ENCODE measurements at places on chromosomes 16 and 17. TPM values are rescaled to one million over a fixed set of nuclear protein-coding genes. Genes with fewer than 3 reads are reported as not detected.

DNA sequence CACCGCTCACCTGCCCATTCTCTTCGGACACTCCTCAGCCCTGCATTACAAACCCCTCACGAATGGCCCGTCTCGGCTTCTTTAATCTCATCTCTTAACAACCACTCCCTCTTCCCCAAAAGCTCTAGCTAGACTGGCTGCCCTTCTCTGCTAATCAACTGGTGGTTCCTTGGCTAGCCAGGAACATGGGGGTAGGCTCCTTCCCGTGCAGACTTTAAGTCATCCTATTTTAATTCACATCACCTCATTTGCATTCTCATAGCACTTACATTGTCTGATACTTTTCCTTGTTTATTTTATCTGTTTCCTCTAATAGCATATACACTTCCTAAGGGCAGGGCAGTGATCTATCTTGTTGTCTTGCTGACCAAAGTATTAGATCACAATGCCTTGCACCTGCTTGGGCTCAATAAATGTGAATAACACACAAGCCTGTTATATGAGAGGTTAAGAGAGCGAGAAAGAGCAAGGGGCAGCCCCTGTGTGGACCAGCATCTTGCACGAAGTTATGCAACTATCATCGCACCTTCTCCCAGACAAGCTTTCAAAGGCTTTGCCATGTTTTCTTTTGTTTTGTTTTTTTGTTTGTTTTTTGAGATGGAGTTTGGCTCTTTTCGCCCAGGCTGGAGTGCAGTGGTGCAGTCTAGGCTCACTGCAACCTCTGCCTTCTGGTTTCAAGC lies 9.8 kb downstream of the TP53 start:
- no peak for DNase-seq

- no peak for DNase-seq
Observed at GRCh38 chr17:41974031-41974430, 7.4 kb downstream of the CNP start.

DNA sequence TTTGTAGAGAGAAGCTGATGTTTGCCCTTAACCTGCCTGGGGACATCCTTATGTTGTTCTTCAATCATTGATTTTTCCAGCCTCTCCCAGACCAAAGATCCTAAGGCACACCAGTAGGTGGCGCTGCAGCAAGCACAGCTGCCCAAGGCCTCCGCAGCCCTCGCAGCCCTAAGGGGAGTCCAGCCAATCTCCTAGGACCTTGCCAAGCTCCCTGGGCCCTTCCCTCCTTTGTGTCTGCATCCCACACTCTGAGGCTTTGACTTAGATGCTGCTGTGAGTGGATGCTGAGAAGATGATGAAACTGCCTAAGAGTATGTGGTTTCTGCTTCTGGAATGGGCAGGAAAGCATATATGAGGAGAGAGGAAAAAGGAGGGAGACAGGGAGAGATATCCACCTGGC lies 47.1 kb downstream of the SPACA3 start:
- DNase-seq, result no peak

DNA sequence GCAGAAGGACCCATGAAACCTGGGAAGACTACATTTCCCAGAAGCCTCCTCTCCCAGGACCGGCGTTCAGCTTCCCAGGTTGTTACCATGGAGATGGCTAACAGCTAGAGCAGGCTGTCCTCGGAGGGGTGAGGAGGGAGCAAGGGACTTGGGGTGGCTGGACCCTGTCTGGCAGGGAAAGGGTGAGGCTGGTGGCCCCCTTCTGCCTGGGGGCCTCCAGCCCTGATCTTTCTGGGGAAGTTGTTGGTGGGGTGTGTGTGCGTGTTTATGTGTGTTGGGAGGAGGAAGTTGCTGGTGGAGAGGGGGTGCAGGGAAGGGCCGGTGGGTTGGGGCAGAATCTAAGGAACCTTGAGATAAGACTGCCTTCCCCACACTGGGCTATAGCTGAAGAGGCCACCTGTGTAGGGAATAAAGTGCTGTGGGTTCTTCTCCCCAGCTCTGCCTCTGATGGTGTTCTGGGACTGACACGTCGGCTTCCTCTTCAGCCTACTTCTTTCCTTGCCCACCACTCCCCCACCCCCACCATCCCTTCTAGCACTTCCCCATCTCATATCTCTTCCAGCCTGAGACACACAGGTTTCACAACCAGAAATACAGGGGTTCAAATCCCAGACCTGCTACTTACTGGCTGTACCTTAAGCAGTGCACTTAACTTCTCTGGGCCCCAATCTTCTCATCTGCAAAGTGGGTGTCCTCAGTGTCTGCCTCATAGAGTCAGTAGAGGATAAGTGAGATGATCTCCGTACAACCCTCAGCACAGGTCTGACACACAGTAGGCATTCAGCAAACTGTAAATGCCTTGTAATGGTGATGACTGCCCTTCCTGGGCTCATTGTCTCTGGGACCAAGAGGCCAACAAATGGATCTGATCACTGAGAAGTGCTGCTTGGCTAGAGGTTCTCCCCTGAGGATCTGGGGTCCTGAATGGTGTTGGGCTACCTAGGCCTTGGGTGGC lies at the start of gene DRC7:
Gene DRC7, plus strand, starts transcription at position 82 of the 955 bp plus-strand sequence. CDS start 3,144 bp downstream, outside the sequence.
- DNase-seq, result no peak

- DNase-seq, result no peak
Observed at GRCh38 chr17:77087650-77088454, 52.9 kb upstream of the SEC14L1 start.

- DNase-seq, result no peak
Observed at GRCh38 chr17:14622615-14623101, 321.8 kb downstream of the HS3ST3B1 start.

GRCh38 chr17:74117087-74117698 lies 86.3 kb upstream of the RPL38 start:
- DNase-seq, result peak; percentile 71

GRCh38 chr16:82629441-82630027 lies 2.8 kb downstream of the CDH13 start:
- no peak for DNase-seq

DNA sequence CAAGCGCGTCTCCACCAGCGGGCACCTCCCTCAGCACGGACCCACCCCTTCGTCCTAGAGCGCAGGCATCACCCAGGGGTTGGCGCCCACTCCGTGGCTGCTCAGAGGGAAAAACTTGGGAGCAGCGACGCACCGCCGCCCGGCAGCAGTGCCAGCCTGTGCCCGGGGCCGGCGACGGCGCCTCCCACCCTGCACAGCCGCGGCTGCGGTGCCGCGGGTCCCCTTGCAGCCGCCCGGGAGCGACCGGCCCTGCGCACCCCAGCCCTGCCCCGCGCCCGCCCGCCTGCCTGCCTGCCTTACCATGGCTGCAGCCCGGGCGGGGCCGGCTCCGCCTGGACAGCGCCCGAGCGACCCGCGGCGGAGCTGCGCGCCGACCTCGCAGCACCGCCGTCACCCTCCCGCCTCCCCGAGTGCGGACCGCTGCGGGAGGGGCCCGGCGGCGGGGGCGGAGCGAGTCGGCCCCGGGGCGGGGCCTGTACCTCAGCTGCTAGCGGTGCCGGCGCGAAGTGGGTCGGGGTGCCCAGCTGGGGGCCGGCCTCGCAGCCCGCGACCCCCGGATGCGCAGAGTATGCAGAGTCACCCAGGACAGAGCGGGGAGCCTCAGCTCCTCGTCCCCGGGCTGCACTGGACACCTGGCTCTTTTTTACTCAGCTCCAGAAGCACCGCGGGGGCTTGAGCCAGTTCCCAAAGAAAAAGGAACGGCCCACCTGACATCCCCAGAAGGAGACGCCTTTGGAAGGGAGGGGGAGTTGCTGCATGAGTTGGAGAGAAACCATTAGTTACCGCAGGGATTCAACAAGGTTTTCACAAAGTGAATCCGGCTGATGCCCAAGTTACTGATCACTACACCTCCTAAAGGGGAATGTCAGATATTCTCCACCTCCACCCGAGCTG lies 17.5 kb upstream of the MTMR4 start:
- no peak for DNase-seq

DNA sequence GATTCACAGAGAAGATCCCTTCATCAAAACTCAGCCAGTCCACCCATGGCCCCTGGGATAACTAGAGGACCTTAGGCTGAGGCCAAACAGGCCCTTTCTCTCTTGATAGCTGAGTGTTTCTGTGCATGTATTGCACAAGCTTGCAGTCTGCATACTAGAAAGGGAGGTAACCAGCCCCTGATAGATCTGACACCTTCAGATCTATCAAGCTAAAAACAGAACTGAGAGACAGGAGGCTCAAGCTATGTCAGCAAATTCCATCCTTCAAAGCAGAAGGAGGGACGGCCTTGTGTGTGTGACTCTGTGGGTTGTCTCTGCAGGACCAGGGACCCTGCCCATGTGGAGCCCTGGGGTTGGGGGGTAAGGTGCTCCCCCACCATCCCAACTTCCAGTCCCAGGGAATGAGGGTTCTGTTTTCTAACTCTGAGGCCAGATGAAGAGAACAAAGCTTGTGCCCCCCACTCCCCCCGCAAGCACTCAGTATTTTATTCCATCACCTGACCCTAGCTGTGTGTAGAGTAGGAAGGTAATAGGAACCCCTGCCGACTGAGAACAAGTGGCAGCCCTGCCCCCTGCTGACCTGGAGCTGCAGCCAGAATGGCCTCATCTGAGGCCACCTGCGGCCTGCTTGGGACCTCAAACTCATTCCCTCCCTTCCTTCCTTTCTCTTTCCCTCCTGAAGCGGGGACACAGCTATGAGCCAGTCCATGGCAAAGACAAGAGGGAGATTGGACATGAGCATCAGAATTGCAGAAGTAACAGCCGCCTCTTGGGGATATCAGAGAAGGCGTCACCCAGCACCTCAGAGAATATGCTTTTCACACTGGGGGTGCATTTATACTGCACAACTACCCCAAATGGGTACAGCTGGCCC lies 63.8 kb downstream of the SMPD3 start:
- no peak for DNase-seq

DNA sequence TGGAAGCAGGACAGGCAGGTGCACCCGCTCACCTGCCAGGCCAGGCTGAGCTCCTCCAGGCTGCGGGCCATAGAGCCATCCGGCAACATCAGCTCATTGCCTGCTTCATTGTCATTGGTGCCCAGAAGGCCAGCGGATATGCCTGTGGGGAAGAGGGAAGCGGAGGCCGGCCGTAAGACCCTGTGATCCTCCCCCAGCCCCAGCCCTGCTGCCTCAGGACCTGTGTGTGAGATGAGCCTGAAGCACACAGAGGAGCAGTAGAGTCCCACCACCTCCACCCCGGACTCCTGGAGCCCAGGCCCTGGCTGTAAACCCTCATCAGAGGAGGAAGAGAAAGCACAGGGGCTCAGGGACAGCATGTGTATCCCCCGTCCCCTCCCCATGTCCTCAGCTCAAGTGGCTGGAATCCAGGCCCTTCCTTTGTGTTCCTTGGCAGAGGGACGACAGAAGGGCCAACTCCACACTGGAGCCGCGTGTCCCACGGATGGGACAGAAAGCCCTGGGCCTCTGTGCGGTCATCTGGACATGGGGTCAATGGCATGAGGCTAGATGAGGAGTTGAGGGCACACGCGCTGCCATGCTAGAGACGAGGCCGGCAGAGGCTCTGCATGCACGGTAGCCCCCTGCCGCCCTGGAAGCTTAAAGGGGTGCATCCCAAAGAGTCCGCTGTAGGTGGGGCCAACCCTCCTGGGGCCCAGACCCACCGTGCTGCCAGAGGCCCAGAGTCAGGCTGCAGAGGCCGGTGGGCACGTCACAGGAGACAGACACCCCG lies 39.1 kb downstream of the RMI2 start:
- no peak for DNase-seq

- no peak for DNase-seq
Observed at GRCh38 chr16:75225678-75226515, 7.1 kb downstream of the CTRB1 start.

DNA sequence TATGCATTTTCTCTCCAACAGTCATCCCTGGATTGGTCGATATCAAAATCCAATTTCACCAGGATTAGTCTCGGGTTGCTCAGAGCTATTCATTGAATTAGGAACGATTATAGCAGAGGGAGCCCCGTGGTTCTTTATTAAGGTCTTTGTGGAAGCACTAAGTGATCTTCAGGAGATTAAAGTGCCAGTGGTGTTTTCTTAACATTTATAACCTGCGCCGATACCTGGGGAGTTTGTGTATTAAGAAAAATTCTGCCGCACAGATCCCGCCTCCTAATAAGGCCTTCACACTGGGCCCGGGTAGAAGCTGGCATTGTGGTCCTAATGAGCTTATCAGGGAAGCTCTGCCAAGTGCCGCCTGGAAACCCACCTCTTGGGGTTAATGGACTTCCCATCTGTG lies 238.7 kb downstream of the RBFOX1 start:
- no peak for DNase-seq

GRCh38 chr16:68715471-68715870 lies 21.6 kb upstream of the CDH1 start:
- no peak for DNase-seq

DNA sequence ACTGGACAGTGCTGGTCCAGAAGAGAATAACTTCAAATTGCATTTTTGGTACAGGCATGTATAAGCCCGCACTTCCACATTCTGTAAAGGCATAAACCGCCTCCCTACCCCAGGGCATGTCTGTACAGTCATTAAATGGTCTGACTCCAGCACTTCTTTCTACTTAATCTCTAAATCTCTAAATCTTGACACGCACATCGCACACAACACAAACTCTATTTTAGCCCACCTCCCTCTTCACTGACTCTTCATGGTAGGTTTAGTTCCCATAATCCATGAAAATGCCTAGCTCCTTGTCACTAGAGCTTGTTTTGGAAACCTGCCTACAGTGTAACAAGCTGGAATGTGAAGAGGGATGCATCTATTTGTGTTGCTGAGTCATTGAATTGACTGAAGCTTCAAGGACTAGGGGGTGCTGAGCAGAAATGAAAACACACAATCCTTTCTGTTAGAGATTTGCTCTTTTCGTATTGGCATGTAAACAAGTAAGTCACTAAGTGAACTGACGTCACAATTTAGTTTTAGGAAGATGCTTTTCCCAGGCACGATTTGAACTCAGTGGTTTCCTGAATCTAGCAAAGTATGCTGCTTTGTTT lies 1.6 kb upstream of the DUSP14 start:
- no peak for DNase-seq

DNA sequence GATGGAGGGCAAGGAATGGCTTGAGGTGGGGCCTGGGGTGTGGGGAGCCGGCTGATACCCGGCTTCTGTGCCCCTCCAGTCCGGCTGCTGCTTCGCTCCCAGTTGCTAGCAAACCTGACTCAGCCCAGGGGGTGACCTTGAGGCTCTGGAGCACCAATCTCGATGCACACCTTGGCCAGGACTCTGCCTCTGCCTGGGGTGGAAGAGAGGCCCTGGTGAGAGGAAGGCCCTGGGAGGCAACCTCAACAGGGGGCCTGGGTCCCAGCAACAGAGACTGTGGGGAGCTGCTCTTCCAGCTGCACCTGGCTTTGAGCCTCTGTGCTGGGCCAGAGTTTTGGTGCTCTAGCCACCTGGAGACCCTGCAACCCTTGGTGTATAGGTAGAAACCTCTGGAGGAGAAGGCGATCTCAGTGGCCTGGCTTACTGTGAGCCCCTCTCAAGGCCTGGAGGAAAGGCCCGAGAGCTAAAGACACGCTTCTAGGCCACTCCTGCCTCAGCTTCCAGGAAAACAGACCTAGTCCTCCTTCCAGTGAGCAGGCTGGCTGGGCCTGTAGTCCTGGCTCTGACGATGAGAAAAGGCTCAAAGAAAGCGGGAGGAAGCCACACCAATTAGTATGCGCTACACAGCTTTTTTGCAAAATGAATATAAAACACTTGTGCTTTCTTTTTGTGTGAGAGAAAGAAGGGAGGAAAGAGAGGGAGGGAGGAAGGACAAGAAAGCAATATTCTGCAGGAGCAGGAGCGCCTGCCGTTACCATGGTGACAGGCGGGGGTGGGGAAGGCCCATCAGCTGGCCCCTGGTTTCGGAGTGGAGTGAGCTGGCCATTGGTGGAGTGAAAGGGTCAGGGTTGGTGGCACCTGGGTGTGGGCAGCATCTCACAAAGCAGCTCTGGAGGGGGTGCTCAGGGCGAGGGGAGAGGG lies 51.0 kb downstream of the VAC14 start:
- DNase-seq, result no peak

The AXIN2 gene
- total RNA-seq, result 26.9 TPM

The DRC3 gene
- 0.32 TPM for total RNA-seq

The WFDC1 gene
- 1.4 TPM for total RNA-seq

All from mesenteric fat pad (tissue), 1 donor.